Epithelial cell of proximal tubule (primary cell): ENCODE measurements at places on chromosomes 12 and 14.

- no peak for DNase-seq
Measured at GRCh38 chr12:109736552-109737108, 23.0 kb downstream of the FAM222A start.

DNA sequence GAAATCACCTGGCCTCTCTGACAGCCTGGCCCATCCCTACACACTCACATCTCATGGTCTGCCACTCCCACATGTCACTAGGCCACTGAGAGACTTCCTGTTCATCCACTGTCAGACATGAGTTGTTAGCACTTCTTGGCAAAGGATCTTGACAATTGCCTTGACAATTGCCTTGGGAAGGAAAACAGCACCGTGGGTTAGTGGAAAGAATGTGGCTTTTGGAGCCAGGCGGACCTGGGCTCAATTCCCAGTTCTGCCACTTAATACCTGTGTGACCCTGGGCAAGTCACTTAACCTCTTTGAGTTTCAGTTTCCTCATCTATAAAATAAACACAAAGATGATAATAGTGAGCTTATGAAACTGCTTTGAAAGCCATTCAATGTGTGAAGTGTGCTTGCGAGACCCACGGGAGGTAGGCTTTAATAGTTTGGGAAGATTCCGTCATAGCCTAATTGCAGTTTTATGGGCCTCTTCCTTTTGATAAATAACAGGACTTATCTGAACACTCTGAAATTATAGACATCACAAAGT lies 250.4 kb downstream of the C12orf75 start:
- DNase-seq = no peak

DNA sequence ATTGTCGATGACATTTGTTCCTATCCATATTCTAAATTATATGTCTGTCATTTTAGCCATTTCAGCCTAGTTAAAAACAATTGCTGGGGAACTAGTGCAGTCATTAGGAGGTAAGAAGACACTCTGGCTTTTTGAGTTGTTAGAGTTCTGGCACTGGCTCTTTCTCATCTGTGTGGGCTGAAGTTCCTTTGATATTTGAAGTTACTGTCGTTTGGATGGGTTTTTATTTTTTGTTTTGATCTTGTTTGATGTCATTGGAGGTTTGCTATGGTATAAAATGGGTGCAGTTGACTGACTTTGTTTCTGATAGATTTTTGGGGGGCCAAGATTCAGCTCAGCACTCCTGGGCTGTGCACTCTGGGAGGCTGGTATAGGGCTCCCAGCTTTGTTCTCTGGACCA lies 20.7 kb upstream of the CD69 start:
- no peak for DNase-seq

DNA sequence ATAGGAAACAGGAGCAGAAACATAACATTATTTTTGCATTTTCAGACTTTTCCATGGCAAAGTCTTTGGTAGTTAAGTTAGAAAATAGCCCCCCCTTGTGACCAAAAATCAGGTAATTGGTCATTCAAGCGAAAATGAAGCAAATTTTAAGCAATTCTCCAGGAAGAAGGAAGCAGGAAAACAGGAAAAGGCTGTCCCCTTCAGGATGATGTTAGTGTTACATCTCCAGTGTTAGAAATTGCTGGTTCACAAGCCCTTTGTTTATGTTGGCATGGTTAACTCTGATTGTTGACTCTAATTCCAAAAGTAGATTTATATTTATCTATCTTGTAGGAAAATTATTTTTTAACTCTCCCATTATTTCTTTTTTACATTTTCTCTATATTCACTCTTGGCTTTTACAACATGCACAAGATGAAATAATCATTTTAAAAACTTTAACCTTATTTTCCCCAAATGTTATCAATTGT lies 18.8 kb upstream of the GAS2L3 start:
- no peak for DNase-seq
